ENCODE measurements at places on chromosomes 5 and 9.

DNA sequence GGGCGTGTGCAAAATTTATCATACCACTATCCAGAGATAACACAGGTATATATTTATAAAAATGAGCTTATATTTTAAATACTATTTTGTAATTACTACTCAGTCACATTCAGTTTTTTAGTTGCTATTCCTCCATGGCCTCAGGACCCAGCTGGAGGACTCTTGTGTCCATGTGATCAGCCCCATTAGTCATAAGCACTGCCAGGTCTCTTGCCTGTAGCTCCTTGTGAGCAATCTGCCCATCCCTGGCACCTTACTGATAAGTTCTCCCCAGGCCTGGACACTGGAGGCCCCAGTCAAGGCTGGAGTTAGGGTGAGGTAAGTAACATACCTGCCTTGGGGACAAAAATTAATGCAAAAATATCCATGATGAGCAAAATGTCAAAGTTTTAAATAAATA lies 29.5 kb upstream of the ADRB2 start:
- no peak for DNase-seq

- no peak for DNase-seq
Observed at GRCh38 chr5:101796427-101796826, 499.7 kb downstream of the SLCO4C1 start.

DNA sequence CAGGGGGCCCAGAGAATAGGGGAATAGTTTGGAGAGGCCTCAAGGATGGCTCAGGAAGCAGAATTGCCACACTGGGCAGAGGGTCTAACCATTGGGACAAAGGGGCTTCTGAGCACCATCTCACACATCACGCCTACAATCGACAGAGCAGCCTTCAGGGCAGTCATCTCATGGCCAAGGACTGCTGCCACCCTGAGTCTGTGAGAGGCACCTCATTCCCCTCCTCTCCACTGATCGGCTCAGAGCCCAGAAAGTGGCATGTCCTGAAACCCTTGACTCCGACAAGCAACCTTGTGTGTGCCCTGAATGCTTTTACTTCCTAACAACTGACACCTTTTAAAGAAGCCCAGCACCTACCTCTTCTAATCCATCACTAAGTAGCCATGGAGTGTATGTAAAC lies 128.9 kb upstream of the PTPN3 start:
- no peak for DNase-seq

- no peak for DNase-seq
Observed at GRCh38 chr9:123727332-123727731, 202.6 kb downstream of the DENND1A start.

DNA sequence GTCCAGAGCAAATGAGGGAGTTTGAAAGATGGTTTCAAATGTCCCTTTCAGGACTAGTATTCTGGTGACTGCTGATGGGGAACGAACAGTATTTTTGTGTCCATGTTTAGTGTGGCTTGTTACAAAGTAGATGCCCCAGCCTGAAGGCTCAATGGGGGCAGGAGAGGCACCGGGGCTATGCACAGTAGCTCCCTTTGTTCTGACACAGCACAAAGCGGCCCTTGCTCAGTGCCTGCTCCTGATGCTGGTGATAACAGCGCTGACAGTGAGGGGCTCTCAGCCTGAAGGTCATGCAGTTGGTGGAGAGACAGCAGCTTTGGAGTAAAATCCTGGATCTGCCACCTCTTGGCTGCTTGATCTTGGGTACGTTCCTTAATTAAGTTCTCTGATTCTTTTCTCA lies 188.9 kb downstream of the SLIT3 start:
- no peak for DNase-seq

Measured in hepatocyte (in vitro differentiated cells).